ENCODE measurements at places on chromosomes 2 and 18. TPM values are rescaled to one million over a fixed set of nuclear protein-coding genes. Genes with fewer than 3 reads are reported as not detected.

Gene PTH2R
- polyA plus RNA-seq, result 0.38 TPM

Gene RFX8
- 0.57 TPM for polyA plus RNA-seq

Gene SLC9A2
- 0.03 TPM for polyA plus RNA-seq

Gene PRKAG3
- not detected for polyA plus RNA-seq

Gene FBXO15
- 0.85 TPM for polyA plus RNA-seq

Gene CD302
- polyA plus RNA-seq, result 0.79 TPM

Gene PROM2
- polyA plus RNA-seq, result 2.6 TPM

Gene CD207
- polyA plus RNA-seq, result not detected

Gene LCT
- not detected for polyA plus RNA-seq

Gene IL1B
- not detected for polyA plus RNA-seq

Gene AP1S3
- 3.9 TPM for polyA plus RNA-seq

Gene C2orf66
- polyA plus RNA-seq, result not detected

Gene PLGLB1
- 0.14 TPM for polyA plus RNA-seq
